ENCODE measurements at places on chromosomes 2 and 18. TPM values are rescaled to one million over a fixed set of nuclear protein-coding genes. Genes with fewer than 3 reads are reported as not detected.

The IL1F10 gene
- not detected for polyA plus RNA-seq

The ERICH2 gene
- polyA plus RNA-seq = 1.5 TPM

The ANKRD30BL gene
- polyA plus RNA-seq = not detected

The KIF5C gene
- polyA plus RNA-seq = 2.1 TPM

The PLCD4 gene
- polyA plus RNA-seq = 52.3 TPM

The LHCGR gene
- 0.18 TPM for polyA plus RNA-seq

The UNC80 gene
- polyA plus RNA-seq = 1.9 TPM

The C1QL2 gene
- polyA plus RNA-seq = not detected

The FOXI3 gene
- not detected for polyA plus RNA-seq

The TTC21B gene
- polyA plus RNA-seq = 28.0 TPM

The SULT1C4 gene
- polyA plus RNA-seq = 17.1 TPM

The FOXD4L1 gene
- polyA plus RNA-seq = 1.7 TPM

The ABCG8 gene
- polyA plus RNA-seq = 0.12 TPM

The ALLC gene
- polyA plus RNA-seq = not detected

The STEAP3 gene
- polyA plus RNA-seq = 15.5 TPM
